ENCODE measurements at places on chromosomes 5 and 9.
A peak's percentile ranks its signal among the peaks of the same experiment; 100 is the strongest.

GRCh38 chr5:62000646-62001045 lies 305.4 kb upstream of the KIF2A start:
- no peak for DNase-seq

- DNase-seq, result no peak
Measured at GRCh38 chr5:140347360-140347759, 957 bp upstream of the HBEGF start.

- peak; percentile 40 for DNase-seq
Measured at GRCh38 chr5:14397717-14398116, 183.9 kb upstream of the OTULINL start.

DNA sequence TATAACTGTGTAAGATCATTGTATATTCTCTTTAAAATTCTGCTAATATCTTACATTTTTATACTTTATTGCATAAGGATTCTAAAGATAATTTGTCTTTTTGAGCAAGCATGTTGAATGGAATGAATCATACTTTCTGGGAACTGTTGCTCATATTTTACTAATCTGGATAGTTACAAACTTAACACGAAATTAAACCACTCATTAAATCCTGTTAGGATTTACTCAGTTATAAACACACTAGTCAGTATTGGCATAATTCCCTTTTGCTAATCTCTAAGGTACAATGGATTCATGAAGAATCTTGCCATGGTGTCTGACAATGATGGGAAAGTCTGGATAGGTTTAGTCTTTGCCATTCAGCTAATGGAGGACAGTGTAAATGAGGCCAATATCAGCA lies 338.1 kb upstream of the SMC2 start:
- DNase-seq, result no peak

DNA sequence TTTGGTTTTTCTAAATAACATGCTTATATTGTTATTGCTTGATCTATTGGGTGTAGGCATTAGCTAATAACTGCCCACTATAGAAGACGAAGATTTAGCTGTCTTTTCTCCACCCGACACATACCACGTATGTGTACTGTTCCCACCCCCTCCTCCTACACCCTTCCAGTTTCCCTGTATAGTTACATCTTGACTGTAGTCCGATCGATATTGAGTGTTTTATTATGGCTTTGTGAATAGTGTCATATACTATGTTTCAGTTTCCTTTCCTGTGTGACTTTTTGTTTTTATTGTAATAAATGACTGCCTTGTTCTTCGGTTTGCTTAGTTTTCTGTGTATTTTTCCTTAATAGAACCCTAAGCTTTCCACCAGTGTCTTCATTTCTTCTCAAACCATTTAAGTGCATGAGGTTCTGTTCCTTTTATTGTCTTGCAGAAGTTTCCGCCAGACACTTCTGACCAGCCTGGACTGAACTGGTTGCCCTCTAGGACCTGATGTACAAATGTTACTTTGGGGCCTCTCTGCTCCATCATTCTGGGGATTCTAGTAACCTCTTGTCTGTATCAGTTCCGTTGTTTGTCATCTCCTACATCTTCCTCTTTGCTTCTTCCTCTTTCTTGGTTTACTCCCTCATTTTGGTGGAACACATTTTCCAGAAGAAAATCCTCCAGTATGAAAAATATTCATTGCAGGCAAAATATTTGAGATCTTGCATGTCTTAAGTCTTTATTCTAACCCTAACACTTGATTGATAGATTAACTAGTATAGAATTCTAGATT lies 61.8 kb downstream of the PRKACG start:
- DNase-seq, result no peak

All from HFF-Myc (cell line).